ENCODE measurements at places on chromosomes 4 and X.

DNA sequence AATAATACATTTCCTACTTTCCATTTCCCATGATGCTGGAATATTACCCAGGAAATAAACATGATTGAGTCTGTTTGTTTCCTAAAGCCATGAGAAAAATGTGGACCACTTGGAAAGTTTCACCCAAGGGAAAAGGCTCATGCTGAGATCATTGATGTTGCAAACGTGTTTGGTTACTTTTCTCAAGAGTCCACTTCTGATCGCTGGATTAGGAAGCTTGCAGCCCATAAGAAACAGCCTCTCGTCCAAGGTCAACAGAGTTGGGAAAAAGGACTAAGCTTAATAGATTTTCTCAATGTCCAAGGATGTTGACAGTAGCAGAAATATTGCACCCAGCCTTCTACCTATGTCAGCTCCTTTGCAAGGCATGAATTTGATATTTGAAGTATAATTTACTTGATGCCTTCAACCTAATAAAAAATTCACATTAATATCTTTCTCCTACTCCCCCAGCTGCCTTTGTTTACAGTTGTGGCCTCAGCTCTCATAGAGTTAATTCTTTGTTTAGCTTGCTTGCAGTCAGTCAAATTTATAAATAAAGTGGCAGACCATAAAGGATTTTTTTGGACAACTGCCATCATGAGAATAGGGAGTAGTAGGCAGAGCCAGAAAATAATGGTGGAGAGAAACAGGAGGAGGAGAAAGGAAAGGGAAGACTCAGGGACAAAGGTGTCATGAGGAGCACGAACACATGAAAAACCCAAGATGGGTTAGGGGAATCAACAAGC, 65.6 kb upstream of the BLTP1 start:
- DNase-seq: no peak

- DNase-seq: no peak
Observed at GRCh38 chr4:29066861-29067260, 1653.3 kb upstream of the PCDH7 start.

DNA sequence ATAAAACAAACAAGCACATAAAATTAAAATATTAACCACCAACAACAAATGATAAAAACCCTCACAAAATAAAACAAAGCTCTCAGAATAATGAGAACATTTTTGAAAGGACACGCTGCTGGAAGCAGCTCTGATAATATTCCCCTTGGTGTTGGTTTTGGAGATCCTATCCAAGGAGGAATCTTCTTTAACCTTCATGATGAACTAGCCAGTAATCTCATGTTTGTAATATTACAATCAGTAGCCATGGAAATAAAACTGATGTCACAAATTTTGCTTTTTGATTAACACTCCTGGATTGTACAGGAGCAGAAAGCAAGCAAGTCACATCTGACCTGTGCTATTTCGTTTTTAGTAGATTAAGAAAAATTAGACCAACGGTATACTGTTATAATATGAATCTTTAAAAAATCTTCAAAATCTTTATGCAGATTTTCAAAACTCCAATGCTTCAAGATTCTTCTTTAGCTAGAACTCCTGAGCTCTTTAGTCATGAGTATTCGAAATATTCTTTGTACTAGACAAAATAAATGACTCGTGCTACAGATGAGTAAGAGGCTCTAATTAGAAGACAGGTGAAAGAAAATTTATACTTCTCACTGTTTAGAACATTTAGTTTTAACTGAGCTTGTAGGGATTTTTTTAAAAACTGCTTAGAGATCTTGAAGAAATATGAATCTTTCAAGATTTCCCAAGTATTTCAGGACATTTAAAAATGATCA, 154.1 kb downstream of the RASL11B start:
- no peak for DNase-seq

DNA sequence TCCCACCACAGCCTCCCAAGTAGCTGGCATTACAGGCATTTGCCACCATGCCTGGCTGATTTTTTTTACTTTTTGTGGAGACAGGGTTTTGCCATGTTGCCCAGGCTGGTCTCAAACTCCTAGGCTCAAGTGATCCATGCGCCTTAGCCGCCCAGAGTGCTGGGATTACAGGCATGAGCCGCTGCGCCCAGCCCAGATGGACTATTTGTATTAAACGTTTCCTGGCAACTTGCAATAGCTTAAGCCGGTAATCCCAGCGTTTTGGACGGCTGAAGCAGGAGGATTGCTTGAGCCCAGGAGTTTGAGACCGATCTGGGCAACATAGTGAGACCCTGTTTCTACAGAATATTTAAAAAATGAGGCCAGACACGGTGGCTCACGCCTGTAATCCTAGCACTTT, 18.4 kb downstream of the UBE2K start:
- DNase-seq: no peak

All from HL-60 (cell line).